Lung (tissue), 17 donors: ENCODE measurements at places on chromosomes 1 and 21. TPM values are rescaled to one million over a fixed set of nuclear protein-coding genes. Genes with fewer than 3 reads are reported as not detected.

DYRK1A gene
- 64.0 TPM for total RNA-seq

DNAI4 gene
- 61.1 TPM for total RNA-seq

COL8A2 gene
- 2.0 TPM for total RNA-seq

MMEL1 gene
- 4.0 TPM for total RNA-seq

IL23R gene
- 0.60 TPM for total RNA-seq

OR14K1 gene
- total RNA-seq: not detected

SYT6 gene
- 4.2 TPM for total RNA-seq
